ENCODE measurements at places on chromosomes 7 and 10. TPM values are rescaled to one million over a fixed set of nuclear protein-coding genes. Genes with fewer than 3 reads are reported as not detected.

DNA sequence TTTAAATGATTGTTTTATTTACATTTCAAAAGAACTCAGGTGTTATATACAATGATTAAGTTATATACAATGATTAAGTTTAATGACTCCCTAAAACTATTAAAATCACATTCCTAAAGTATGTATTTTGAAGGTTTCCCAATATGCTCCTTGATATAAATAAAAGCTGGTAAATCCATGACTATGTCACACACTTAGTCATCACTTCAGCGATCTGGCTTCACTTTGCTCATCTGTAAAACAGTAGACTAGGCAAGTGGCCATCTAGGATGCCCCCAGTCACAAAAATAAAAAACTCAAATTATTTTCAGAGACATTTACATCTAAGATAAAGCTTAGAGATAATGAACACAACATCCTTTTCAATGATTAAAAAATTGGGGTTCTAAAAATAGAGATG, 10.8 kb downstream of the ICA1 start:
- DNase-seq, result no peak

- no peak for DNase-seq
Measured at GRCh38 chr7:116354546-116355423, 144.4 kb downstream of the TES start.

- DNase-seq, result no peak
Measured at GRCh38 chr10:97323501-97323900, 4.4 kb downstream of the FRAT1 start.

- DNase-seq, result no peak
Measured at GRCh38 chr10:19929506-19930140, 113.4 kb downstream of the PLXDC2 start.

- DNase-seq, result no peak
Measured at GRCh38 chr7:71553306-71553705, 421.4 kb downstream of the GALNT17 start.

- DNase-seq, result no peak
Measured at GRCh38 chr7:70785427-70785826, 346.5 kb upstream of the GALNT17 start.

- no peak for DNase-seq
Measured at GRCh38 chr10:30866896-30867295, 164.8 kb downstream of the ZNF438 start.

DNA sequence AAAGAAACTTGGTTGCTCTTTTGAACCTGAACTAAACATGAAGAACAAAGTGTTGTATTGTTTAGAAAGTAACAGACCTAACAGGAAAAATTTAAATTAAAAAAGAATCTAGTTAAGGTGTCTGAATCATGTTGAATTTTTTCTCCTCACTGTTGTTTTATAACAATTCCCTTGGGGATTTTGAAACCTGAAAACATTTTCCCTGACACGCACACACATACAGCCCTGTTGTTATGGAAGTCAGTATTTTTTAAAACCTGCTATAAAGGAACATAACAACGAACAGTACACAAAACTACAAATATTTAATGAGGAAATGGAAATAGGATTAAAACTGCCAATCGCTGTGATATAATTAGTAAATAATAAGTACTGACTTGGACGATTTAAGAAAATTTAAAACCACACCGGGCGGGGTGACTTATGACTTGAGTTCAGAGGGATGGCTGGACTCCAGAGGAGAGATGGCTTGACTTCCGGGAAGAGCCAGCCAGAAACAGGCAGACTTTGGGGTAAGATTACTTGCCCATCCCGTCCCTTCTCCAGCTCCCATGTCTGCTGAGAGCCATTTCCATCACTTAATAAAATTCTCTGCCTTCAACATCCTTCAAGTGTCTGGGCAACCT, 16.2 kb upstream of the SPOCK2 start:
- no peak for DNase-seq

DNA sequence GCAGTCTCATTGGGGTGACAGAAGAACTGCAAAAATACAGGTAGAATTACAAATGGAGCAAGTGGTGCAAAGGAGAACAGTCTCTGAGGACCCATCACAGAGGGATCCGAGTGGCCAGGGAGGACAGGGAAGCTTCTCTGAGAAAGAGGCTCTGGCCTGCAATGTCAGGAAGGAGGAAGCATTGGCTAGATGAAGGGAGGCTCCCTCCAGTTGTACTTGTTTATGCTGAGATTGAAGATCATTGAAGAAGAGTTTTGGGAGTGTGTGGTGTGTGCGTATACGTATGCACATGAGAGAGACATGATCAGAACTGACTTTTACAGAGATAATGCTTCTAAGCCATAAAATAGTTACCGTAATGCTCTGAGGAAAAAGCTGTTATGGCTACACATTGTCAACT, 274.7 kb upstream of the FZD8 start:
- no peak for DNase-seq

DNA sequence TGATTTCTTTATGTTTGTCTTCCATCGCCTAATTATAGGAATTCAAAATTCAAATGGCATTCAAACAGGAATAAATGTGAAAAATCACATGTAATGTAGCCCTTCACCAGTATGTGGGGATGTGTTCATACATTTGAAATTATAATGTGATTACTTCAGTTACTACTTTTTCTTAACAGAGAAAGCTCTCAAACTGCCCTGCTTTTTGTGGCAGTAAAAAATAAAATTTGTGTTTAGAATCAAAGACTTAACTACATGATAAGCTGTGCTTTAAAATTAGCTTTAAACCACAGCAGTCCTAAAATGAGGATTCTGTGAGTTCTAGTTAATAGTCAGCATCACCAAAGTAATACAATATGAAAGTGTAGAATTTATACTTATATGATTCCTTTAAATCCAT, 7.8 kb upstream of the HERC4 start:
- no peak for DNase-seq

DNA sequence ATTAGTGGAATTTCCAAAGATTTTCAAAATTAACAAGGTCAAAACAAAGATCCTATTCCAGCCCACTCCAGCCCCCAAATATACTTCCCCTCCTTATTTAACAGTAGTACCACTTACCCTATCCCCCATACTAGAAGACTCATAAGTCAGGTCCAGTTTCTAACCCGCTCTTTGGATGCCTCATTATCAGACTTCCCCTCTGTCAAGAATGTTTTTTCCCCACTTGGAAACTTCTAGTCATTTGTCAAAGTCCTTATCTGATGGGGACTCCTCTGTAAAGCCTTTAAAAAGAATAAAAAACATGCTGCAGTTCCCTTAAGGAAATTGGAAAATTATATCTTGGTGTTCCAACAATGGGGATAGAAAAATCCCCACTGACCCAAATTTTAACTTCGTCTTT, 70.1 kb downstream of the IMMP2L start:
- no peak for DNase-seq

Gene PPP1R9A
- total RNA-seq, result not detected

Gene HECW1
- total RNA-seq, result 0.52 TPM

Gene HMX3
- total RNA-seq, result not detected

Gene PODXL
- 0.89 TPM for total RNA-seq

Gene SGMS1
- 241 TPM for total RNA-seq

All from CD4-positive, CD25-positive, alpha-beta regulatory T cell (primary cell).